ENCODE measurements at places on chromosomes 11 and 22.

DNA sequence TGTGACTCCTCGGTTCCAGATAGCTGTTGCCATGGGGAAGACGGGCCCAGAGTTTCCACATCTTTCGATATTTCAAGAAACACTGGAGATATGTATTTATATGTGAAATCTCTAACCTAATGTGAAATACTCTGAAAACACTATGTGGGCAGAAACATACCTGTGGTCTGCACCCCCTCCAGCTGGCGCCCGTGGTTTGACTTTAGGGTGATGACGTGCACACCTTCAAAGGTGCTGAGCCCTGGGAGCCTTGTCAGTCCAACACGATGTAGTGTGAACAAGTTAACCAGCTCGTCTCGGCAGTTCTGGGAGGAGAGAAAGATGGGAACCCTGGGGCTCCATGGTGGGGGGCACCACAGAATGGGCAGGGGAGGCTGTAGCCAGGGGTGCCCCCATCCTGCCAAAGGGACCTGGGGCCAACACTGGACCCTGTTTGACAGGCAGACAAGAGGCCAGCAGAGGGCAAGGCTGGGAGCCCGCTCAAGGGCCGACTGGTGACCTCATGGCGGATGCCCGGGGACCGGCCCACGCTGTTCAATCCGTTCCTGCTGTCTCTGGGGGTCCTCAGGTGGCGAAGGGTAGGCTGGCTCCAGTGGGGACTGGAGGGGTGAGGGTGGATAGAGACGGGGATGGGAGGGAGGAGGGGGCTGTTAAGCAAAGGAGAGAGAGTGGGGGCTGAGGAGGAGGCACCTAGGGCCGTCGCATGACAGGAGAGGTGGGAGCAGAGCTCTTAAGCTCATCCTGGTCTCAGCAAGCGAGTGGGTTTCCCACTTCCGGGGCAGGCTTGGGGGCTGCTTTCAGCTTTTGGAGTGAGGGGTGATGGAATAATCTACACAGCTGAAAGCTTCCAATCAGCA is 43.8 kb downstream of the TRIOBP start:
- no peak for DNase-seq

- DNase-seq, result no peak
These were observed 2.1 kb upstream of the SHANK3 start for GRCh38 chr22:50670513-50670912.

DNA sequence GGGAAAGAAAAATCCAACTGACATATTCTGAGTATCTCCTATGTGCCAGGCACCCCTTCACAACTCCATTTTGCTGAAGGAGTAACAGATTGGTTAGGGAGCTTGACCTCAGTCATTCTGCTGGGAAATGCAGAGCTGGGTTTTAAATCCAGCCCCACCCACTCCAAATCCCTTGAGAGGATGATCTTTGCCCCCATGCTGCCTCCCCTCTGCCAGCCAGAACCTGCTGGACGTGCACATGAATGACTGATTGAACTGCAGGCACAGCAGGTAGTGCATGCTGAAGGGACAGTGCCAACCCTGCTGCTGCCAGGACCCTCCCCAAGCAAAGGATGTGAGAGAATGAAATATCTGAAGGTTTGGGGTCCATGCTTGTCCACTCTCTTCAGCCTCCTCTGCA is 340.9 kb downstream of the BUD13 start:
- no peak for DNase-seq

DNA sequence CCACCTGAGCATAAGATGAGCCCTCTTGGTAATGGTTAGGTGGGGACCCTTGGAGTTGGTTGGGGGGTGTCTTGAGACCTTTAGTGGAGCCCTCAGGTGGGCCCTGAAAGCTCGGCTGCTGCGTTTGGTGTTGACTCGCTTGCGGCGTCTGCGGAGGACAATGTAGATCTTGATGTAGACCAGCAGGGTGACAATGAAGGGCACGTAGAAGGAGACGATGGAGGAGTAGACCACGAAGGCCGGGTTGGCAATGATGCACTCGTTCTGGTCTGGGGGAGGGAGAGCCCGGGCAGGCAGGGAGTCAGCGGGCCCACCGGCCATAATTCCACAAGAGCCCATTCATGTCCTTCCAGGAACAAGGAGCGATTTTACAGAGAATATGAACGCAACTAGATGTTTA is 27.8 kb downstream of the ANKK1 start:
- no peak for DNase-seq

- no peak for DNase-seq
These were observed 147.0 kb downstream of the APIP start for GRCh38 chr11:34769224-34769623.

DNA sequence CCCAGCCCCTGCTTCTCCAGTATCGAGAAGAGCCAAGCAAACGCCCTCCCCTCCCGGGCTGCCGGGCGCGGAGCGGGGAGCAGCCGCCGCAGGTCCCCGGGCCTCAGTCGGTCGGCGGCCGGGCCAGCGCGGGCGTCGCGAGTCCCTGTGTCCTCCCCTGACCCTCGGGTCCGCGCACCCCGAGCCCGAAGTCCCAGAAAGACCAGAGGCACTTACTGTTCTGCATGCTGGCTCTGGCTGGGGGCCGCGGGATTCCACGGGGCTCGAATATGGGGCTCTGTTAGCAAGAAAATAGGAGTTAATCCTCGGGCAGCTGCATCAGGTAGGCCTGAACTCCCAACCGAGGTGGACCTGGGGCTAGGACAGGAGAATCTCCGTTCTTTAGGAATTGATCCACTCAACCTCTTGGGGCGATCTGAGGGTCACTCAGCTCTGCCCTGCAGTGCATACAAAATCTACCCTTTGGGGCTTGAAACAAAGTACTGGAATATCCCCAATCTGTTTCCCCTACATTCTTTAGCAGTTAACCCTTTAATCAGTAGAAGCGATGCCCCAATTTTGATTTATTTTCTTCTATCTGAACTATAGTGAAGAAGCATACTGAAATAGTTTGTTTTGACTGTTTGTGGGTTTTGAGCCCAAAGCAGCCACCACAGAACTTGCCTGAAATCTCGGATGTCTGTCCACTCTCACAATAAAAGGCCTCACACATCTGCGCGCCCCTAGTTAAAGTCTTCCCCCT is 4.8 kb downstream of the PAX6 start:
- DNase-seq, result no peak

DNA sequence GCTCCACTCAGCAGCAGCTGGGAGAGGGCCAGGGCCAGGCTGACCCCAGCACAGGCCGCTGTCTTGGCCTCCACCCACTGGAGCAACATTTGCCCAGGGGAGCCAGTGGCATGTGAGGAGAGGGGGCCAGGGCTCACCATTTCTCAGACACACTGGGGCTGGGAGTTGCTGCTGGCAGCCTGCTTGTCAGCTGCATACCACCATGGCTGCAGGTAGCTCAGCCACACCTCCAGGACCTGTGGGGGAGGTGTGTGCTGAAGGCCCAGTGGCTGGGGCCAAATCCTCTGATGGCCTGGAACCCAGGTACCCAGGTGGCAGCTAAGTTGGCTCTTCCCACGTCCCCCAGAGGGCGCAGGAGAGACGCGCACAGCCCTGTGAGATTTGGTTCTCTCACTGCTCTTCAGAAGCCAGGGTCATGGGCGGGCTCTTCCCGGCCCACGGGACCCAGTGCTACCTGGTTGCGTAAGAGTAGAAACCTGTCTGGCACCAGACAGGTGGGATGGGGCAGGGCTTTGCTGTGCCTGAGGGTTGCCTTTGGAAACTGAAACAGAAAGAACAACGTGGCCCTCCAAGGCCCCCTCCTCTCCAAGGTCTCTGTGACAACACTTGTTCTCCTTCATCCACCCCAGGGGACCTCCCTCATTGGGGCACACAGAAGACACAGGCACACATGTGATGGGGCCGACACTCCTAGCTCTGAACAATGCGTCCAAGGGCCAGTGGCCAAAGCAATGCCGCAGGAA is 98.8 kb downstream of the MED15 start:
- no peak for DNase-seq

DNA sequence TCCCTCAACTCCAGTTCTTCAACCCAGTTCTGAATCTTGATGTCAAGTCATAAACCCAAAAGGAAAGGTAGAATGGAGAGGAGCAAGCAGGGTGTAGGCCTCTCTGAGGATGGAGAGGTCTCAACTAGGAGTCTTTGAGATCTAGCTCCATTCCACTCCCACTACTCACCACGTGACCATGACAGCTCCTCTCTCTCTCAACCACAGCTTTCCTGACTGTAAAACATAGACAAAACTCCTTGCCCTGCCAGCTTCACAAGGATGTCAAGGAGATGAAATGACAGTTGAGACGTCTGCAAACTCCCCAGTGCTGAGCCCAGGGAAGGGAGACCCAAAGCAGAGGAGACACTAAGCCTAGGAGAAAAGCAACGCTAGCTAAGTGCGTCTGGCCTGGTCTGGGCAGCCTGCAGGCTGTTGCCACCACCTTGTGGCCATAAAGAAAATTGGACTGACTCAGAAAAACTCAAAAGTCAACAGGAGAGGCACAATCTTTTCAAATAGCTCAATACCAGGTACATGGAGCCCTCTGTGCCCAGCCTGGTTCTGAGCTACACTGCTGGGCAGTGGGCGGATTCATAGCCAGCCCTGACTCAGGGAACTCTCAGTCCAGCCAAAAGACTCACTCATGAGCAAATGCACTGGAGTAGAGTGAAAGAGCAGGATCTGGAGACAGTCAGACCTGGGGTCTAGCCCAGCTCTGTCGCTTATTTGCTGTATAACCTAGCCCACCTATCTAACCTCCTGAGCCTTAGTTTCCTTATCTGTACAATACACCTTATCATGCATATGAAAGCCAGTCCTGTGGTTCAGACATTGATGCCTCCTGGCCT is 3.4 kb downstream of the CLPB start:
- no peak for DNase-seq

- no peak for DNase-seq
These were observed 887.0 kb downstream of the KCNA4 start for GRCh38 chr11:29129844-29130243.

GRCh38 chr11:131633921-131634715 is 263.7 kb downstream of the NTM start:
- DNase-seq, result no peak

GRCh38 chr11:36230779-36231699 is 58.2 kb downstream of the COMMD9 start:
- DNase-seq, result no peak

GRCh38 chr11:11620173-11620920 is 1.5 kb downstream of the GALNT18 start:
- no peak for DNase-seq

DNA sequence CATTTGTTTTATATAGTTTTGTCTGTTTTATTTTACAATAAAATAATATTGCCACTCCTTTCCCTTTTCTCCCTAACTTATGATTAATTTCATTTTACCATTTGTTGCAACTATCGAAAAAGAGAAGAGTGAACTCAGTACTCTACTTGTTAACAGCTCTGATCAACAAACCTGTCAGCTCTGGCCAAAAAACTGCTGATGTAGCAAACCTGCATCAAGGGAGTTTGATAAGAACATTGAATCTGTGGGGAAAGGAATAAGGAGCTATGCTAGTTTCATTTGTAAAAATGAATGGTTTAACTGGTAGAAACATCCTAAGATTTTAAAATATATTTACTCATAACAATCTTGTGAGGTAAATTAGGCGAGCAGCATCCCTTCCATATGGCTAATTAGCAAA is 42.9 kb downstream of the EIF4ENIF1 start:
- no peak for DNase-seq

- no peak for DNase-seq
These were observed 41.0 kb downstream of the TRAF6 start for GRCh38 chr11:36469063-36469462.

DNA sequence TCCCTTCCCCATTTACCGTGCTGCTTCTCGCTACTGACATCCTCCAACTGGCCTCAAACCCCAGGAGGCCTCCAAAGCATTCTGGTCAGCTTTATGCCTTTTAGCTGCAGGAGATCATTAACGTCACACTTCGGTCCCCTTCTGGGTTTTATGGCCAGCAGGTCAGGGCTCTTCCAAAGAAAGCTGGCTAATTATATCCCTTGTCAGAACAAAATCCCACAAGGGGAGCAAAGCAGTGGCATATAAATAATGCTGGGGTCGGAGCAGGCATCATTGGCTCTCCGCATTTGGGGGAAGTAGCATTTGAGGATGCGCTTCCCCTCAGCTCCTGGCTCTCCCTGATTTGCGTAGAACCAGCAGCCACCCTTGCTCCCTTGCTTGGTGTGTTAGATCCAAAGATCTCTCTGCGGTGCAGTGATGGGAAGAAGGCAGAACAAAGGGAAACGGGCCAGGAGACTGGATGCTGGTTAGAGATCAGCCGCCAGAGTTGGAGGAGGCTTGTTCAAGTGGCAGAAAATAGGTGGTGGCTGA is 117.4 kb downstream of the DBX1 start:
- no peak for DNase-seq

- no peak for DNase-seq
These were observed 24.3 kb downstream of the MPPED2 start for GRCh38 chr11:30561691-30562415.

- DNase-seq, result no peak
These were observed 12.8 kb upstream of the EFCAB6 start for GRCh38 chr22:43824724-43825420.

DNA sequence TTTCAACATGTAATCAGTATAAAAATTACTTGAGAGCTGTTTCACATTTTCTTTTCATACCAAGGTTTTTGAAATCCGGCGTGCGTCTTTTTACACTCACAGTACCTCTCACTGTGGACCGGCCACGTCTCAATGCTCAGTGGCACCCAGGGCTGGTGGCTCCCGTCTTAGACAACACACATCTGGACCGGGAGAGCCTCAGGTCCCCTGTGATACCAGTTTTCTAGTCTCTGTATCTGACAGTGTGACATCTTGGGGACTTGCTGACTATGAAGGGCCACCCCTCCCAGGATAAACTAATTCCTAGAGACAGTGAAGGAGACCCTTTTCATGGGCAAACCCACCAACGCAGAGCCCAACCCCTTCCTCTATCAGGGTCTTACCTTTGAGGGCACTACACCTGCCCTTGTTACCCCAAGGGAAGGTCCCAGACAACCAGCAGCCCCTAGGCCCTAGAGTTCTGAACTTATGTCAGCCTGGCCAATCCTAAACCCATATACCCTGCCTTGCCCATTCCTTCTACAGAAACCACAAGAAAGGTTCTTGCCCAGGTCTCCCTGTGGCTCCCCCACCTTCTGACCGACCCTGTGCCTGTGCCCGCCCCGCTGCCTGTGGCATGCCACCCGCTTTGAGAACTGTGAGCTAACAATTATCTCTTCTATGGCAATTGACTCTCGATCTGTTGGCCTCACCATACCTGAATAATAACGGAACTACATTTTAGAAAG is 6.1 kb upstream of the ASCL2 start:
- no peak for DNase-seq

DNA sequence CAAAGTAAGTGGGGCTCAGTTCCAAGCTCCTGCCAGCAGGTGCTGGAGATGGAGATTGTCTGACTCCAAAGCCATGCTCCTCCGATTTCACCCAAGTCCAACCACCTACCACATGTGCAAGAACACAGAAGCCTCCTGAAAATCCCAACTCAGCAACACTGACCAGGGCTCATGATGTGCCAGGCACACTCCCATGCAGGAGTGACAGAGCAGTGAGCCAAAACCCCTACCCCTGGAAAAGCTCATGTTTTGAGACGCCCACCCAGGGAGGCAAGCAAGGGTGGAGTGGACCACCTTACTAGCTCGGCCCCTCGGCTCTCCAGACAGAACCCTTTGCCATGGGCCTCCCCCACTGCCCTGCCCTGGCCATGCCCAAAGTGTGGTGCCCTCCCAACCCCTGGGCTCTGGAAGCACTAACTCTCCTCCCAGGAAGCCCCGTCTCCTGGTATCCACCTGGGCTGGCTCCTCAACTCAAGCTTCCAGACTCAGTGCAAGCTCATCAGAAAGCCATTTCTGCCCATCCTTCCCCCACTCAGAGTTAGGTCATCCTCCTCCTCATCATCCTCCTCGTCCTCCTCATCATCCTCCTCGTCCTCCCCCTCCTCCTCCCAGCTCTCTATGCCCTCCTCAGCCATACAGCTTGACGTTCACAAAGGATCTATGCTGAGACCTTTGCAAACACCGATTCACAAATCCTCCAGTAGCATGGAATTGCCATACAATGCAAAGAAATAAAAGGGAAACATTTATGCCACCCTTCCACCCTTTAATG is 154.9 kb downstream of the MPPED1 start:
- DNase-seq, result no peak
